ENCODE measurements at places on chromosomes 6 and 20. TPM values are rescaled to one million over a fixed set of nuclear protein-coding genes. Genes with fewer than 3 reads are reported as not detected.
A peak's percentile ranks its signal among the peaks of the same experiment; 100 is the strongest.

- H3K4me1 ChIP-seq: no peaks in the 10 kb centered on the region
- peaks cover 36% of the 10 kb centered on the region for H3K36me3 ChIP-seq
- H3K27me3 ChIP-seq: no peaks in the 10 kb centered on the region
- no peak overlapping the region for H3K27ac ChIP-seq
These were observed 50.5 kb upstream of the CSE1L start for GRCh38 chr20:48995589-48995988.

DNA sequence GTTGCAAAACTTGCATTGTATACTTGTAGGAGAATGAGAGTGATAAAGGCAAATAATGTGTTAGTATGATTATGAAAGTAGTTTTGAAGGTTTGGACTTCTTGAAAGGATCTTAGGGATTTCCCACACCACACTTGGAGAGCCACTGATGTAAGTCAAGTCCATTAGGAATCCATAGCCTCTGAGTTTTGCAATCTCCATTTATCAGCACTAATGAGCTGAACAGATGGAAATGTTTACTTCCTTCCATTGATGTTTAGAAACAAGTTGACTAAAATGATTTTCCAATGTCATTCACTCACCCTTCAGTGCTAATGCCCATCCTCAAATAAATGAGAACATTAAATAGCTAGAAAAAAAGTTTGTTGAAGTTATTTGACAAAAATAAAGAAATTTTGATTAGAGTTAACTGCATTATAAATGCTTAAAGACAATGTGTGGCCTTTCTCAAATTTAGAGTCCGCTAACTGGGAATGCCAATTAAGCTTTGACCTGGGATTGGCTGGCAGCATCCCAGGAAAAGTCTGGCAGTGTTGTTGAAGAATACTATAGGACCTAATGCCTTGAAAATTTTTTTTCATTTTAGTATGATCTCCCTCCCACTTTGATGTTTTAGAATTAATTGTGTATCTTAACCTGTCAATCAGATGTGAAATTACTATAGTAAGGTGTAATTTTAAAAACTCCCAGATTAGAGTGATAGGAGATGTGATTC, 68.0 kb downstream of the SLC35F1 start:
- H3K4me1 ChIP-seq: no peaks in the 10 kb centered on the region
- DNase-seq: no peak
- H3K36me3 ChIP-seq: no peaks in the 10 kb centered on the region
- no peak overlapping the region for H3K4me3 ChIP-seq
- H3K27me3 ChIP-seq: peaks cover 10% of the 10 kb centered on the region

DNA sequence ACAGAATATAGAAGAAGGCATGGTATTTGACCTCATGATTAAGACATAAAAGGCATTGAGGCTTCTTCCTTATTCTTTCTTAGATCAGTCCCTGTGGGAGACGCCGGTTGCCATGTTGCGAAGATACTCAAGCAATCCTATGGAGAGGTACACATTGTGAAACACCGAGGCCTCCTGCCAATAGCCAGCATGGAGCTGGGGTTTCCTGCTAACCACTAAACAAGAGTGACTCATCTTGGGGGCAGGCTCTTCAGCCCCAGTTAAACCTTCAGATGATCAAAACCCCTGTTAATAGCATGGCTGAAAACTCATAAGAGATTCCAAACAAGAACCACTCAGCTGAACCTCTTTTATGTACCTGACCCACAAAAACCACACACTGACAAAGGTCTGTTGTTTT, 478.8 kb downstream of the CD83 start:
- H3K27ac ChIP-seq: no peak overlapping the region
- peak; percentile 35 for DNase-seq
- H3K4me1 ChIP-seq: peaks cover 21% of the 10 kb centered on the region

MLIP gene
- total RNA-seq: not detected
